ENCODE measurements at places on chromosomes 1 and 21. TPM values are rescaled to one million over a fixed set of nuclear protein-coding genes. Genes with fewer than 3 reads are reported as not detected.

ADORA3 gene
- not detected for total RNA-seq

AZIN2 gene
- total RNA-seq, result 10.3 TPM

CFHR3 gene
- total RNA-seq, result not detected

ATP1A4 gene
- not detected for total RNA-seq

RIIAD1 gene
- total RNA-seq, result not detected

CLCA1 gene
- not detected for total RNA-seq

KRTAP12-4 gene
- not detected for total RNA-seq

DNASE2B gene
- total RNA-seq, result not detected

SLC41A1 gene
- total RNA-seq, result 12.1 TPM

DIPK1A gene
- total RNA-seq, result 5.9 TPM

GPR61 gene
- under 0.01 TPM for total RNA-seq

GJA4 gene
- not detected for total RNA-seq

PTPRF gene
- 30.7 TPM for total RNA-seq

LGALS8 gene
- 63.9 TPM for total RNA-seq

GBP6 gene
- total RNA-seq, result not detected

NCF2 gene
- total RNA-seq, result not detected

SUSD4 gene
- not detected for total RNA-seq

ALX3 gene
- total RNA-seq, result not detected

CR1L gene
- total RNA-seq, result not detected

LCE3E gene
- not detected for total RNA-seq

CDC20 gene
- 121 TPM for total RNA-seq

C1QA gene
- not detected for total RNA-seq

SAMSN1 gene
- total RNA-seq, result not detected

IFNLR1 gene
- not detected for total RNA-seq

GJB4 gene
- total RNA-seq, result not detected

KIF14 gene
- total RNA-seq, result 18.6 TPM

KLHL20 gene
- total RNA-seq, result 18.7 TPM

FCRL2 gene
- not detected for total RNA-seq

G0S2 gene
- total RNA-seq, result 23.9 TPM

Measured in subcutaneous preadipocyte (primary cell).